ENCODE measurements at places on chromosomes 5 and 9. TPM values are rescaled to one million over a fixed set of nuclear protein-coding genes. Genes with fewer than 3 reads are reported as not detected.

GRCh38 chr5:7762267-7762666 is 88.7 kb downstream of the CFAP90 start:
- no peak for DNase-seq

DNA sequence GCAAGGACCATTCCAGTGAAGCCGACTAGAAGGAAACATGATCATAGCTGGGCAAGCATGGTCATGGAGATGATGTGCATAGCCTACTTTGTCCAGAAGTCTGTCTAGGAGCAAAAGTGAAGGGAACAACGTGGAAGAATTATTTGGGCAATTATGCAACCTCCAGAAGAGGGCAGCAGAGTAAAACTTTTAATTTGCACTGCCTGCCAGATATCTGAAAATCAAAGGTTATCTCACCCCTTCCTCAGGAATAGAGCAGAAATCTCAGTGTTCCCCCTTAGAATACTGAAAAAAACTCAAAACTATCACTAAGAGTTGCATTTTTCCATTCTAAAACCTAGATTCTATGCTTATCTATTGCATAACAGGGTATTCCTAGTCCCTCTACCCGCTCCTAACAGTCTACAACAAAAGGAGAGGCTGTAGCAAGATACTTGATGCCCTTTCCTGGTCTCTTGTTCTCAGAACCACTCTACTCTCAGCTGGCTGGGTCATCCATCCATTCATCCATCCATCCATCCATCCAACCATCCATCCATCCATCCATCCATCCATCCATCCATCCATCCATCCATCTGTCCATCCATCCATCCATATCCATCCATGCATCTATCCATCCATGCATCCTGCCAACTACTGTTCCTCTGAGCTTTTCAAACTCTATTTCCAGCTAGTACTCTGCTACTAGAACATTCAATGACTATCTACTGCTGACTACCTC is 8.4 kb upstream of the SETD9 start:
- peak; percentile 16 for DNase-seq

- DNase-seq = peak; percentile 42
Observed at GRCh38 chr5:172452398-172453205, 1.7 kb downstream of the SH3PXD2B start.

DNA sequence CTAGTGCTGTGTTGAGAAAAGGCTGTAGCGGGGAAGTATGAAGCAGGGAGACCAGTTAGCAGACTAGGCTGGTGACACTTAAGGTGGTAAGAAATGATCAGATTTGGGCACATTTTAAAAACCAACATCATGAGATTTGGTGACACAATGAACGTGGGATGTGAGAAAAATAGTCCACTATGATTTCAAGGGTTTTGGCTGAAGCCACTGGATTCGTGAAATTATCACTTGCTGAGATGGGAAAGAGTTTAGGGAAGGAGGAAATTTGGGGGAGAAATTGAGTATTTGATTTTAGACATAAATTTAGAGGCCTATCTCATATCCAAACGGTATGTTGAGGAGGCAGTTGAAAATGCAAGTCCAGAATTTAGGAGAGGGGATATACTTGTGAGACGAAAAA is 23.1 kb downstream of the SKP2 start:
- DNase-seq = no peak

DNA sequence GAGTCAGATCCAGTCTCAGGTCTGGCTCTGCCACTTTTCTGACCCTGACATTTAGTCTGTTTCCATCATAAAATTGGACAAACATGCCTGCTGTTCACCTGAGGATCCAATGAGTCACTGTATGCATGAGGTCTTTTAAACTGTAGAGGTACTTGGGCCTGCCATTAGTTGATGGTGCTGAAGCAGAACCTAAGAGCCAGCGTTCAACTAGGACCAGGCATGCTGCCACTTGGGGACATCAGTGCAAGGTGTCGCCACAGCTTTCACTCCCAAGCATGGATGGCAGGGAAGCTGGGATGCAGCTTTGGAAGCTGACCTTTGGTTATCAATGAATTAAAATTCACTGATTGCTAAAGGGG is 37.1 kb downstream of the NEUROG1 start:
- no peak for DNase-seq

- DNase-seq = no peak
Observed at GRCh38 chr5:41770799-41771198, 99.4 kb downstream of the OXCT1 start.

DNA sequence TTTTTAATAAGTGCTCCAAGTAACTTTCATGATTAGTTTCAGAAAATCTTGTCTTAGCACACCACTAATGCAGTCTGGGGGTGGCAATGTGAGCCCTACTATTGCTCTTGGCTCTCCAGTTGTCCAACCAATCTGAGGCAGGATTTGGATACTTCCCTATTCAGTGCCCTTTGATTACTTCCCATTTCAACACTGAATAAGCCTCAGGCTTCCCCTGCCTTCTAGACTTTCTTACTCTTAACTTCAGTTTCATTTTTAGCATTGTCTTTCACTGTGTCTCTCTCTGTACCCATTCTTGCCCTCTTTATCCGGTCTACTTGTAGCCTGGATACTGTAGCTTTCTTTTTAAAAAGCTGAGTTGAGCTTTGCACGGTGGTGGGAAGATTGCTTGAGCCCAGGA is 186.1 kb downstream of the C9orf152 start:
- no peak for DNase-seq

DNA sequence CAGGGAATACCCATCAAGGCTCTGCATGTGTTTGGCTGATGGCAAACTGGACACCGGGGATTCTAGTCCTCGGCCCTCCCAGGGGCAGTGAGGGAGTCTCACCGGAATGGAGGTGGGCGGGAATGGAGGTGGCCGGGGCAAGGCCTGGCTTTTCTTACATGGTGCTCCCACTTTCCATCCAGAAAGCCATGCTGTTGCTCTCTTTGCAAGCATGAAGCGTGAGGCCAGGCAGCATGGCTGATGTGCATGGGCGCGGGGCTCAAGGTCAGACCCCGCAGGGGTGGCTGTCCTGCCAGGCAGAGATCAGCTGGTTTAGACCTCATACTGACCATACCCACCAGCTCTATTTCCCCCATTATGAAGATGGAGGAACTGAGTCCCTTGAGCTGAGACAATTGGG is 108.0 kb upstream of the PHYKPL start:
- DNase-seq = no peak

DNA sequence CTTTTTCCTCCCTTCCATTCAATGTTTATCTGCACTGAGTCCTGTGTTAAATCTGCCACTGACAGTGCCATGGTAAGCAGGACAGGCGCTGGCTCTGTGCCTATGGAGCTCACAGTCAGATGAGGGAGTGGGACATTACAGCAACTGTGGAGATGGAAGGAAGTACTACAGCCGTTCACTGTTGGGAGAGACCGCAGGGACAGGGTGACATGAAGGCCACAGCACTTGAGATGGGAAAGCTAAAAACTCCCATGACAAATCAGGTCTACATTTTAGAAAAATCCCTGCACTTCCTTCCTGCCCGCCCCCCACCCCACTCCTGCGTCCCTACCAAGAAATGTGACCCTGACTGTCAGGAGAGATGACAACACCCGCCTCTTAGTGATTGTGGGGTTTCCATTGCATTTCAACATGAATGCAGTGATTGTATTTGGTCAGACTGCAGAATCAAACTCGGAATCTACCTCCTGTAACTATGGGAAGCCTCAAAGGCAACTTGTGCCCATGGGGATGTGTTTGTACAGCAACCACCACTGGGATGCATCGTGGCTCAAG is 56.4 kb downstream of the GTF3C4 start:
- no peak for DNase-seq

- no peak for DNase-seq
Observed at GRCh38 chr9:35533398-35533797, 43.5 kb downstream of the RUSC2 start.

DNA sequence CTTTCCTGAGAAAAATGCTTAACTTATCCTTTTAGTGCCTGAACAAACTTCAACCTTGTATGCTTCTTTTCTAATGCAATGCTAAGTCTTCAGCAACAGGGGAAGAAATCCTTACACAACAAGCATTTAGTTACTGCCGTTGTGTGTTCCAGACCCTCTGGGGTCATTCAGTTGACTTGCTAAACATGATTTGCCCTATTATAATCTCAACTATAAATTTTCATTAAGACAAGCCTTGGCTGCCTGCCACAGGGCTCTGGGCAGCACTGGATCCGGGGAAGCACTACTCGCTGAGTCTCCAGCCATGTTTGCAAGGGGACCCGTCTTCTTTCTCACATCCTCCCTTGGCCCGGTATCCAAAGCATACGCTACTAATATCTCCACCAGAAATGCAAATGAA is 58.1 kb downstream of the PTCH1 start:
- peak; percentile 83 for DNase-seq

DNA sequence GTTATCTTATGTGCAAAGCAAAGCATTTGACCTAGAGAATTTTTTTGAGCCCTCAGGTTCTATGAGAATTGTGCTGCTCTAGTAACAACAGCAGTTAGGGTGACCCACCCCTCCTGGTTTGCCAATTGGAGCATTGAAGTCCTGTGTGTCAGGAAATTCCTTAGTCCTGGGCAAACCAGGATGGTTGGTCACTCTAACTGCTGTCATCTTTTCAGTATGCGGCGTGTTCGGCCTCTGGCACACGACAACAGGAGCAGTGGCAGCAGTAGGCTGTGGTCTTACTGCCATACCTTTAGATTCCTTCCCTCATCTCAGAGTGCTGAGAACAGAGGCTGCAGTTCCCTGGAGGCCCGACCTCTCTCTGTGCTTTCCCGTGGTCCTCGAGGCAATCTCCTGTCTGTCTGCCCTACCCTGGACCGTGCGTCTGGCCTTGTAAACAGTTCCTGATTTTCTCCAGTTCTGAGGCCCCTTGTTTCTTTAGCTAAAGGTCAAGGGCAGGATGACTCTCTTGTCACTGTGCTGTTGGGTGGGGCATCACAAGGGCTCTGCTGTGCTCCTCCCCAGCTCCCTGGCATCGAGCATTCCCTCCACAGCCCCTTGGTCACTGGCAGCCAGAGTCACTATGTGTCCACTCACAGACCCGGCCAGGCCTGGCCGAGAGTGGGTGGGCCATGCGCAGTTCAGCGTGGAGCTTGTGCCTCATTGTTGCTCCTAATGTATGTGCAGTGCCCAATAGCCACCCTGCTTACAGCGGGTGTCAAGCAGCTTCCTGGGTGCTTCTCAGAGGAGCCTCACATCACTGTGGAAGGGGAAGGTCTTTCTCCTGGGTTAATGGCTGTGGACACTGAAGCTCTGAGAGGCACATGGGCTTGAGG is 18.5 kb upstream of the COL15A1 start:
- DNase-seq = no peak

- no peak for DNase-seq
Observed at GRCh38 chr5:14851999-14852526, 19.5 kb downstream of the ANKH start.

Gene FOXI1
- not detected for polyA plus RNA-seq

Gene LECT2
- polyA plus RNA-seq = 0.60 TPM

Gene GABRA1
- not detected for polyA plus RNA-seq

Gene ARHGEF28
- 3.7 TPM for polyA plus RNA-seq

Gene STPG3
- polyA plus RNA-seq = not detected

Gene GMCL2
- not detected for polyA plus RNA-seq

Gene GKAP1
- polyA plus RNA-seq = 1.7 TPM

Gene SPATA31A3
- not detected for polyA plus RNA-seq

Gene NDST1
- 29.2 TPM for polyA plus RNA-seq

Gene FGD3
- not detected for polyA plus RNA-seq

Gene PDE8B
- polyA plus RNA-seq = not detected

Gene SV2C
- 0.05 TPM for polyA plus RNA-seq

Gene SLC45A2
- 0.02 TPM for polyA plus RNA-seq

Gene TRMO
- polyA plus RNA-seq = 8.1 TPM

Data from SK-N-SH (cell line).